Progenitor cell of endocrine pancreas (in vitro differentiated cells): ENCODE measurements at places on chromosomes 11 and 22. TPM values are rescaled to one million over a fixed set of nuclear protein-coding genes. Genes with fewer than 3 reads are reported as not detected.

GRCh38 chr11:125987066-125987641, 41.3 kb downstream of the VSIG10L2 start:
- peaks cover 18% of the 10 kb centered on the region for H3K36me3 ChIP-seq
- no peak for DNase-seq
- no peak overlapping the region for H3K27ac ChIP-seq
- no peaks in the 10 kb centered on the region for H3K27me3 ChIP-seq
- H3K4me3 ChIP-seq: no peak overlapping the region
- no peaks in the 10 kb centered on the region for H3K4me1 ChIP-seq

The NCAM1 gene
- total RNA-seq: 17.8 and 27.3 TPM in 2 replicates

The TMPRSS13 gene
- total RNA-seq: 5.7 and 6.1 TPM in 2 replicates

DNA sequence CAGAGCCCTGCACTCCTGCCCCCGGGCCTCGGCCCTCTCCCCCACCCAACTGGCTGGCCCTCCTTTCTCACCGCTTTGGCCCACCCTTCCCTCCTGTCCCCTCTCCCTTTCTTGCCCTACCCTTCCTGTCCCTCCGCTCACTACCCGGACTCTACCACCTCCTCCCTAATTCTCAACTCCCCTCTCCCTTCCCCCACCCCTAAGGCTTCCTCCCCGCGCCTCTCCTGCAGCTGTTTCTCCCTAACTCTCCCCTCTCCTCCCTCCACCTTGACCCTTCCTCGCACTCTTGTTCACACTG, 421 bp downstream of the SLC15A3 start:
- peaks cover 57% of the 10 kb centered on the region for H3K27me3 ChIP-seq
- no peak for DNase-seq
- no peak overlapping the region for H3K4me3 ChIP-seq
- H3K4me1 ChIP-seq: peaks cover 16% of the 10 kb centered on the region
- no peaks in the 10 kb centered on the region for H3K36me3 ChIP-seq

DNA sequence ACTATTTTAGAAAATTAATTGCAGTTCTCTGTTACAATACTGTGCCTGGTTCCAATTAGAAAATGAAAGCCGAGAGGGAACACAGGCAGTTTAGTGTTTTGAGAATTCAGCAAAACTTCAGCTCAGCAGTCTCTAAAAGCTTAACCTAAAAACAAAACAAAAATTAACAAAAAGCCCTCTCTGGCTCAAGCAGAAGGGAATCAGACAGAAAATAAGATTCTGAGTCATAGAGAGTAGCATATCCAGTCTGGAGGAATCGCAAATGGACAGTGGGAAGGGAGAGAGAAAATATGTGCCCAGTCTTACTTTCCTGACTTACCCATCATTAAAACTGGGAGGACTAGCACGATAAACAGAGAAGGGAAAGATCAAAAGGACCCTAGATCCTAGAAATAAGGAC, 38.1 kb upstream of the CHRM4 start:
- no peak overlapping the region for H3K4me3 ChIP-seq
- no peaks in the 10 kb centered on the region for H3K4me1 ChIP-seq
- peaks cover 10% of the 10 kb centered on the region for H3K36me3 ChIP-seq
- DNase-seq: no peak

DNA sequence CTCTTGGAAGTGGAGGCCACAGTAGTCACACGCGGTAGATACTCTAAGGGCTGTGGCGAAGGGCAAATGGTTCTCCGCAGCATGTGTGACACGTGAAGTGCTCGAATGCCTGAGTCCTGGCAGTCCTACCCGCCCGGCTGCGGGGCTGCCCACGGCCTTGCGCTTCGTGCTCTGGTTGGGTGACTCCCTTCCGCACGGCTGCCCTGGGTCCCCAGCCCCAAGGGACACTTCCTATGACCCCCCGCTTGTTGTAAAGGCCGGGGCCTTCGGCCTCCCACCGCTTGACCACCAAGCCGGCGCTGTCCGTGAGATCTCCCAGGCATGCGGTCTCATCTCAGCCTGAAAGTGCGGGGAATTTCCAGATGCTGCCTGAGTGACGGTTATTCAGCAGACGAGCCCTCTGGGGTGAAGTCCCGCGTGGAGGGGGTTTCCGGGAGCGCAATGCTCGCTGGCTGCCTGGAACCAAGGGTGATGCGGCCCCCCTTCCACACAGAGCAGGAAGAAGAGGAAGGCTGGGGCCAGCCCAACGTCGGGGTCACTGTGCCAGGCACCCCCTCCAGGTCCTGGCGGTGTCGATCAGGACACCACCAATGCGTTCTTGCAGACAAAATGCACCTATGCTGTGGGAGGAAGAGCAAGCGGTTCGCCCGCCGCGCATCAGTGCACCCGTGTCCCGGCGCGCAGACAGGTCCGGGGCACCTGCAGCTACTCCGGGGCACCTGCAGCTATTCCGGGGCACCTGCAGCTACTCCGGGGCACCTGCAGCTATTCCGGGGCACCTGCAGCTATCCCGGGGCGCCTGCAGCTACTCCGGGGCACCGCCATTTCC, 171.2 kb downstream of the OPCML start:
- no peak overlapping the region for H3K4me3 ChIP-seq
- H3K36me3 ChIP-seq: no peaks in the 10 kb centered on the region
- DNase-seq: no peak

The MMP7 gene
- total RNA-seq: not detected in 2 replicates

The ZNF74 gene
- 48.8 and 52.1 TPM in 2 replicates for total RNA-seq

GRCh38 chr11:66694732-66695207, 17.1 kb upstream of the RBM4B start:
- H3K27me3 ChIP-seq: no peaks in the 10 kb centered on the region
- DNase-seq: peak; percentile 88
- no peak overlapping the region for H3K27ac ChIP-seq
- H3K4me3 ChIP-seq: no peak overlapping the region
- peaks cover 20% of the 10 kb centered on the region for H3K36me3 ChIP-seq

DNA sequence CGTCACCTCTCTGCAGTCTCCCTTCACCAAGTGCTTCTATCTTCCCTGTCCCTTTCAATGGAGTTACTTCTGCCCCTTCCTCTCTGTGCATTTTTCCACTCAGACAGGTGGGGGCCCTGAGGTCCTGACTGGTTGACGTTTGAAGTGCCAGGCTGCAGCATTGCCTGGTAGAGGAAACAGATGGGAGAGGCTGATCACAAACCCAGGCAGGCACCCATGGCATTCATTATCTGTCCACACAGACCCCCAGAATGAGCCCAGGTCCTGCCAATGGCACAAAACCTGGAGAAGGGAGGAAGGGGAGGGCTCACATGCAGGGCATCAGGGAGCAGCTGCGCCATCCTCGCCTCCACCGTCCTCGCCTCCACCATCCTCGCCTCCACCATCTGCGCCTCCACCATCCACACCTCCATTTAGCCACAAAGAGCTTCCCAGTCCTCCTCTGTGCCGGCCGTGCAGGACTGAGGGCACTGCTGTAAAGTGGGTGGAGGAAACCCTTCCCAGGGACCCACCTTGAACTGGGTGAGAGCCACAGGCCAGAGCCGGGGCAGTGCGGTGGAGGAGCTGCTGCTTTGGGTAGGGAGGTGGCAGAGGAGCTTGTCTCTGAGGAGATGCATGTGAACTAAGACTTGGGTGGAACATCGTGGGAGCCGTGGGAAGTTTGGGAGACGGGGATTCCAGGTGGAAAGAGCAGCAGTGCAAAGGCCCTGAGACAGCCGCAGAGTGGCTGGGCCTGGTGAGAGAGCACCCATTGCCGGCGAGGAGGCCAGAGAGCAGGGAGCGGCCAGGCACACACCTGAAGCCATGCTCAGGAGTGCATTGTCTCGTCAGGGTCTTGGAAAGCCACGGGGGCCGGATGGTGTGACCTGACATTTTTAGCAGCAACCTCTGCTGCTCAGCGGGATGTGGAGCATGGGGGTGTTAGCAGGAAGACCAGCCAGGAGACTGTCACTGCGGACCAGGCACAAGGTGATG, 145.1 kb downstream of the TBC1D22A start:
- no peaks in the 10 kb centered on the region for H3K27me3 ChIP-seq
- H3K4me1 ChIP-seq: peaks cover 4% of the 10 kb centered on the region
- H3K4me3 ChIP-seq: no peak overlapping the region
- peak overlapping the region; percentile 10 for H3K27ac ChIP-seq

The ELFN2 gene
- total RNA-seq: 0.36 and 0.44 TPM in 2 replicates

The ADORA2A gene
- total RNA-seq: 5.2 and 6.4 TPM in 2 replicates
